Stimulated activated CD4-positive, alpha-beta T cell treated with anti-CD3 and anti-CD28 coated beads, TNF-alpha, amount 100 ng/mL, for 48 hours (primary cell): ENCODE measurements at places on chromosomes 16 and 17.

DNA sequence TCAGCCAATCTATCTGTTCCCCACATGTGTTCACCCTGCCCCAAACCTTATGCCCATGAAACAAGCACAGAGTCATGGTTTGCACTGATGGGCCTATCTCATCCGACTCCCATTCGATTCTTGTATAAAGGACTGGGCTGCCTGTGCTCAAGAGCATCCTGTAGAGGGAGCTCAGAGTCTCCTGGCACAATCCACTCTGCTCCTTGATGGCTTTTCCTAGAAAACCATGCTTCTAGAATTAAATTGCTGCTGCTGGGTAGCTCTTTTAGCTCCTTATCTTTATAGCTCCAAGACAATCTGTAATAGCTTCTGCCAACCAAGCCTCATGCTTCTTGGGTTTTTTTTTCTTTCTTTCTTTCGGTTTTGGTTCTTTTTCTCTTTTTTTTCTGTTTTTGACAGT, 9.7 kb downstream of the ZNF19 start:
- no peak for DNase-seq

GRCh38 chr16:21235199-21235585, 1.7 kb downstream of the ANKS4B start:
- DNase-seq: no peak

DNA sequence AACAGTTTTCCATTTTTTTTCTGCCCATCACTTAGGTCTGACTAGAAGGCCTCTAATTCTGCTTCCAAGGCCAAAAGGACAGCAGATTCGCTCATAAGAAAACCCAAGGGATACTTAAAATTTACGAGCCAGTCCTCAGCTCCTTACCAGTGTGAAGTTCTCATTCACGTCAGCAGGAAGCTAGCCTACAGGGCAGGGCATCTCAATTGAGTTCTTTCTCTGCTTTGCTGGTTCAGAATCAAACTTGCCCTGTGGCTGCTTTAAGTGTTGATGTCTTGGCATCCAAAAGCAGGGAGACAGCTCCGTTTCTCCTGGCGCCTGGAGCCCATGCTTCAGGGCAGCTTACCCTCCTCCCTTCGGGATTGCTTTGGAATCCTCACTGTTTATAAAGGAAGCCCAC, 136.0 kb downstream of the ANKFN1 start:
- no peak for DNase-seq

DNA sequence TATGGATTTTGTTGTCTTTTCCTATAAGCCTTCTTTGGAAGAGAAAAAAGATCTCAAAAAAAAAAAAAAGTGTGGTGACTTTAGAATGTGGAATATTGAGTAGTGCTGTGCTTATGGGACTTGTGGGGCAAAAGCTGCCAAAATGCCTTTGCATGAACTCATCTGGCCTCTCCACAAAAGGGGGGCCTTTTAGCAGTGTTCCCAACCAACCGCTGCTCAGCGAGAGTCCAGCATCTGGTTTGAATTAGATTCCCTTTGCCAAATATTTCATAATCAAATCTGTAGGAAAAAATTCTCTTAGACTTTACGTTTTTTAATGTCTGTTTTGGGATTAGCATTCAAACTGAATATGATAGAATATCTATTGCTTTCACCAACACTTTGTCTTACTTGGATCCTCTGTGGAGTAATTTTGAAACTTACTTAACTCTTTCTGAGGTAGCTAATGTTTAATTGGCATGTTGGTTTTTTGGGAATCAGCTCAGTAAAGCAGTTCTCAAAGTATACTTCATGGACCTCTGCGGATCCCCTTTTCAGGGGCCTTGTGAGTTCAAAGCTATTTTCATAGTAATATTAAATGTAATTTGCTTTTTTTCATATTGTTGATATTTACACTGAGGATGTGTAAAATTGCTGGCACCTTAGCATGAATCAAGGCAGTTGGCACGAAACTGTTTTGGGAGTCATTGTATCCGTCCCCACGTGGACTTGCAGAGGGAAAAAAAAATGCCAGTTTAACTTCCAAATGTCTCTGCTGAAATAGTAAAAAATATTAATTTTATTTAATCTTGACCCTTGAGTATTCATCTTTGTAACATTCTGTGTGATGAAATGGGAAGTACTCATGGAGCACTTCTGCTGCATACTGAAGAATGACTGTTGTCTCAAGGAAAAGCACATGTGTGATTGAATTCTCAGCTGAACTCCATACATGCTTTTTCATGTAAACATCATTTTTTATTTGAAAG, 34.7 kb upstream of the VPS4A start:
- DNase-seq: no peak

DNA sequence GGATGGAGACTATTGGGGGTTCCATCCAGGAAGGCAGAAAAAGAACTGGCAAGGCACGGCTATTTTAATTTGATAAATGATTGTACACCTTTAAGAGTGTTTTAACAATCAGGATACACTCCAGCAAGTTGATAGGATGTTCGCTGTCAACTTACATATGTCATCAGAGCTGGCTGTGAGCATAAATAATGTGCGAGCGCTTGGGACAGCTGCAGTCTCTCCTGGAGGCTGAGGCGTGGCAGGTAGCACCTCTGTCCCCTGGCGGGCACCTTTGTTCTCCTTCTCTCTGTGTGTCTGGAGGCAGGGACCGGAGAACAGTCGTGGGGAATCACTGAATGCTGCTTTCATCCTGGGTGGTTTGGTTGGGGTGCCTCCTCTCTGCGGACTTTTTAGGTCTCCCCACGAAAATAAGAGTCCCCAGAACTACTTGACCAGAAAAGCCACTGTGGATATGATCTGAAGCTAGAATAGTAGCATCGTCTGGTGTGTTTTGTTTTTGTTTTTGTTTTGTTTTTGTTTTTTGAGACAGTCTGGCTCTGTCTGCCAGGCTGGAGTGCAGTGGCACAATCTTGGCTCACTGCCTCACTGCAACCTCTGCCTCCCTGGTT, 9.4 kb downstream of the BAHCC1 start:
- DNase-seq: no peak
